GM06990 (cell line): ENCODE measurements at places on chromosomes 12 and 14.

DNA sequence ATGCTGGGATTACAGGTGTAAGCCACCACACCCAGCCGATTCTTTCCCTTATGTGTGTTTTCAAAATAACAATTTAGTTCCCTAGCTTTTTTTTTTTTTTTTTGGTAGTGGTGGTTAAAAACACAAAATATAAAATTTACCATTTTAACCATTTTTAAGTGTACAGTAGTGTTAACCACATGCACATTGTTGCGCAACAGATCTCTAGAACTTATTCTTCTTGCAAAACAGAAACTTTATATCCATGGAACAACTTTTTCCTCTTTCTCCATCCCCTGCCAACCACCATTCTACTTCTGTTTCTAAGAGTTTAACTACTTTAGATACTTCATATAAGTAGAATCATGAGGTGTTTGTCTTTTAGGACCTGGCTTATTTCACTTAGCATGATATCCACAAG, 1.1 kb upstream of the NDUFA12 start:
- no peak for DNase-seq

GRCh38 chr14:99685596-99685995, 1.5 kb downstream of the CYP46A1 start:
- DNase-seq: no peak

GRCh38 chr14:55921511-55921910, 196.7 kb upstream of the PELI2 start:
- DNase-seq: no peak

DNA sequence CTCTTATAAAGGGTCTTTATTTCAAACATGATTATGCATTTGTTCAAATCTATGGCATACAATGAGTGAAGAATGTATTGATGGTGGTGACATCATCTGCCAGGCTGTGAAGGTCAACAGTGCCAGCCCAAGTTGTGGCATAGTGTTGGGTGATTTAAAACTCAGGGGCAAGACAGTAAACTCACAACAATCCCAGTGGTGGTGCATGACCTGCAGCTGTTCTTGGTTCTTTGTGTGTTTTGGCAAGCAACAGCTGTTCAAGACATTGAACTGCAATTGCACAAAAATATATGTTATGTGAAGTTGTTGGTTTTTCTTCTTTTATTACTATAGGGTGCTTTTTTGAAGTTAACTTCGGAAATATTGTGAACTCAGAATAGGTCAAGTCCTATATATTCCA, 851.6 kb downstream of the NRXN3 start:
- DNase-seq: no peak

DNA sequence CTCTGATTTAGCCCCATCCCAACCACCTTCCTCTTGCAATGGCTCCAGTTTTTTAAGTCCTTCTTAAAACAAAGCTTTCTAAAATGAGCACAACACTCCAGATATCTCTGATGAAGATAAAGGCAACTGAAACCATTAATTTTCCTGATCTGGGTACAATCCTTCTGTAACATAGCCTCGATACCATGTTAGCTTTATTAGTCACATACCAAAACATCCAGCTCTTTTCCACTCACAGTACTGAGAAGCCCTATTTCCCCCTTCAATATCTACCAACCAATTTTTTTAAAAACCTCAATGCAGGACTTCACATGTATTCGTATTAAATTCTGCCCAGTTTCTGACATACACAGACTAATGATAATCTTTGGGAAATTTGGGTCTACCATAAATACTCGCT, 105.9 kb downstream of the MED13L start:
- no peak for DNase-seq

- DNase-seq: no peak
Observed at GRCh38 chr12:127550271-127550670, 716.7 kb upstream of the TMEM132C start.

DNA sequence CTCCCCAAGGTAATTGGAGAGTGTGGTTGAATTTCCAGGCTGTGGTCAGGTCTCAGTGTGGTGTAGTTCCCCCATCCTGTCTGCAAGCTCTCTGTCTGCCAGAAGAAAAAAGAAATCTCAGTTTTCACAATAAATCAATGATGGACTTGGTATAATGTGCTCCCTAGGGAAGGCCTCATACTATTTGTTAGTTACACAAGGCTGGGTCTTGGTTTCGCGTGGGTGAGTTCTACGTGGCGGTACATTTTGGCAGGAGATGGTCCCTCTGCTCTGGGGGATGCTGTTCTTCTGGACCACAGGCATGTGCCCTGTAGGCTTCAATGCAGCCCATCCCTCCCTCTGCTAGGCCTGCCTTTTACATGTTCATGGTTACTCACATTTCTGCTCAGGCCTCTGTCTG, 206.4 kb upstream of the PELI2 start:
- no peak for DNase-seq

- DNase-seq: no peak
Observed at GRCh38 chr12:33614630-33615029, 175.0 kb upstream of the SYT10 start.

DNA sequence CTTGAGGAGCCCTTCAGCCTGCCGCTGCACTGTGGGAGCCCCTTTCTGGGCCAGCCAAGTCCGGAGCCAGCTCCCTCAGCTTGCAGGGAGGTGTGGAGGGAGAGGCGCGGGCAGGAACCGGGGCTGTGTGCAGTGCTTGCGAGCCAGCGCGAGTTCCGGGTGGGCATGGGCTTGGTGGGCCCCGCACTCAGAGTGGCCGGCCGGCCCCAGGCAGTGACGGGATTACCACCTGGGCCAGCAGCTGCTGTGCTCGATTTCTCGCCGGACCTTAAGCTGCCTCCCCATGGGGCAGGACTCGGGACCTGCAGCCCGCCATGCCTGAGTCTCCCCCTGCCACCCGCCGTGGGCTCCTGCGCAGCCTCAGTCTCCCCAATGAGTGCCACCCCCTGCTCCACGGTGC, 116.9 kb downstream of the PAWR start:
- no peak for DNase-seq

DNA sequence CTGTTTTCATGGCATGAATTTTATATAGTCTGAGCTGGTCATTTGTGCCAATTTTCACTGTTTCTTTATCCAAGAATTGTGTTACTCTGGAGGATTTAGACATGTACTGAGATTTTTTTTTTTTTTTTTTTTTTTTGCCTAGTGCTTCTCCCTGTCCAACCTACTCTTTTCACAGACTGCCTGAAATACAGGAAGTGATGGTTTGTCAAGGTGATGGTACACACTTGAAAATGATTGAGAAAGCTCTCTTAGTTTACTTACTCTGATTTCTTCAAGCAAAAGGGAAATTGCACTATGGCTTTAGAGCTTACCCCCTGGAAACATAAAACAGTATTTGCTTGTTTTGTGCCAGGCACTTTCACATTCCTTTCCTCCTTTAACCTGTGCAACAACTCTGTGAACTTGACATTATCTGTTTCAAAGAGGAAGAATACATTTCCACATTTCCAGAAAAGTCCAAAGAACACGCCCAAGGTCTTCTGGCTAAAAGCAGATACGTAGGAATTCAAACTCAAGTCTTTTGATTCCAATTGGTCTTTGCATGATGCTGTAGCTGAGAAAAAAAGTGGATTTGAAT, 181.1 kb downstream of the SLC15A5 start:
- DNase-seq: no peak
